ENCODE measurements at places on chromosomes 16 and 17.

DNA sequence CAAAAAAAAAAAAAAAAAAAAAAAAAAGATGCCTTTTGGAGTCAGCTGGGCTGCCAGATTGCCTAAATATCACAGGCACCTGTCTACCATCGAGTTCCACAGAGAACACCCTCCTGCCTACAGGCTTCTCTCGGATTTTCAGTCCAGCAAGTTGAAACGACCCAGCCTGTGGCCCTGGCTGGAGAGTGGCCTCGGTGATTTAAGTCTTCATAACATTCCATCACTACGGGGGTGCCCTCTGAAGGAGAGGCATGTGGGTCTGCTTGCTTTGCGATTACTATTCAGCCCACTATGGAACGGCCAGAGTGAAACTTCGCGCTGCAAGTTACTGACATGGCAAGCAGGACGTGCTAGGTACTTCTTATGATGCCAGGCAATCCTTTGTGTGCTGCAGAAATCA, 42.8 kb downstream of the MARCHF10 start:
- peak; percentile 39 for DNase-seq

- no peak for DNase-seq
These were observed 26.3 kb upstream of the CAPNS2 start for GRCh38 chr16:55540221-55540620.

DNA sequence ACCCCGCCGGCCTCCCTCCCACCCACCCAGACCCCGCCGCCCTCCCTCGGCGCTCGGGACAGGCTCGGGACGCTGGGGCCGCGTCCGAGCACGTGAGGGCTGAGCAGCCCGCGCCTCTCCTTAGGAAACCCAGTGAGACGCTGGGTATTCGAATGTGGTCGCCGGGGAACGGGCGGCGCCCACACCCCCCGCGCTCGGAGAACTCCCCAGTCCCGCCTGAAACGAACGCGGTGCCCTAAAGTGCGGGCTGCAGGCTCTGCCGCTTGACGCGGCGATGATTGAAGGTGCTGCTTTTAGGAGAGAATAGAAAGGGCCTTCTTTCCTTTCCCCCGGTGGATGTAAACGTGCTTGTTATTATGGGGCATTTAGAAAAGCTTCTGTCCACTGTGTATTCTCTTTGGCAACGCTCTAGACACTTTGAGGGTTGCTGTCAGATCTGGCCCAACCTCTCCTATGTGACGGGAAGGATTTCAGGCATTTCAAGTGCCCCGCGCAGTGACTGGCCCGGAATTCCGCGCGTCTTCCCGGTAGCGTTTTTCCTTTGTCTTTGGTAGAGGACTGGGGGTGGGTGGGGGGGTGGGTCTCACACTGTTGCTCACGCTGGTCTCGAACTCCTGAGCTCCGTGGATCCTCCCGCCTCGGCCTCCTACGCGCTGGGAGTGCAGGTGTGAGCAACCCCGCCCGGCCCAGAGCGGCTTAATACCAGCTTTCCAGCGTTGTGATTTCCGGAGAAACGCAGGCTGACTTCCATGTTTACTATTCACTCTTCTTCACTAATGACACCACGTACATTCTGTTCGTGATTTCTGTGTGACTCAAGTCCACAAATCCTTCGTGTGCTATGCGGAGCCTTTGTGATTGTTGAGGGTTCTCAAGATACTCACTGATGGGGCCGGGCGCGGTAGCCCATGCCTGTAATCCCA, 21.8 kb upstream of the FOXK2 start:
- no peak for DNase-seq

DNA sequence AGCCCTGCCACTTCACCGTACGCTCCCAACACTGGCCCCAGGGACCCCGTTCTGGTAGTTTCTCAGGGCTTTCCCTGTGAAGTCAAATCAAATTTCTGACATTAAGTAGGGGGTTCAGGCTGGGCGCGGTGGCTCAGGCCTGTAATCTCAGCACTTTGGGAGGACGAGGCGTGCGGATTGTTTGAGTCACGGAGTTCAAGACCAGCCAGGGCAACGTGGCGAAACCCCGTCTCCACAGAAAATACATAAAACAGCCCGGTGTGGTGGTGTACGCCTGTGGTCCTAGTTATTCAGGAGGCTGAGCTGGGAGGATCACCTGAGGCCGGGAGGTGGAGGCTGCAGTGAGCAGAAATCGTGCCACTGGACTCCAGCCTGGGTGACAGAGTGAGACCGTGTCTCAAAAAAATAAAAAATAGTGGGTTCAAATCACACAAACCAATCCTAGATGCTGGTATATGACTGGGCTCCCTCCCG, 632 bp downstream of the CYBC1 start:
- no peak for DNase-seq

GRCh38 chr16:2516391-2517240, 2.9 kb downstream of the ATP6V0C start:
- no peak for DNase-seq

DNA sequence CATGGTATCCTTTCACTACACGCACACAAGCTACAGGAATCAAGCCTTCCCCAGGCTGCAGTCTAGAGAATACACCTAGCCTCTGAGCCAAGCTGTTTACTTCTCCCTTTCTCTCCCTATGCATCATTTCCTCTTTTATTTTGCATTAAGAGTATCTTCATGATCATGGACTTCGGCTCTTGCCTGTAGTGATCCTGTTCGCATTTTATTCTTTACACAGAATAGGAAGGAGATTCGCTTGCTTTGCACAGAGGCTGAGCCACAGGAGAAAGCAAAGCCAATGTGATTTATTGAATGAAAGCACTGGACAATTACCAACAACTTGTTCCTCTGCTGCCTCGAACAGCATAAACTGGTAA, 172.7 kb downstream of the ANKFN1 start:
- DNase-seq: no peak

DNA sequence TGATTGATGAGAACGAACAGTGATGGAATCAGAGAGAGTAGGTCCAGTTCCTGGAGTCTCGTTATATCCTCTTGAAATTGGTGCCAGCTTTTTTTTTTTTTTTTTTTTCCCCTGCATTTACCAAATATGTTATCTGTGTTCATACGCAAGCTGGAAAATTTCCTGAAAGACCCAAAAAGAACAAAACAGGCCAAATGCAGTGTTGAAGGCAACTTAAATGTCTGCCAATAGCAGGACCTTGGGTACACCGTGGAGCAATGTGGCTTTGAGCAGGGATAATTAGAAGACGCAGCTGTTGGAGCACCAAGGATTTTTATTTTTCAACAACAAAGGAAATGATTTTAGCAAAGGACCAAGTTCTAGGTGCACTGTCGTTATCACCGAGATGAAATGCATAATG, 105.0 kb downstream of the ABCC6 start:
- no peak for DNase-seq

DNA sequence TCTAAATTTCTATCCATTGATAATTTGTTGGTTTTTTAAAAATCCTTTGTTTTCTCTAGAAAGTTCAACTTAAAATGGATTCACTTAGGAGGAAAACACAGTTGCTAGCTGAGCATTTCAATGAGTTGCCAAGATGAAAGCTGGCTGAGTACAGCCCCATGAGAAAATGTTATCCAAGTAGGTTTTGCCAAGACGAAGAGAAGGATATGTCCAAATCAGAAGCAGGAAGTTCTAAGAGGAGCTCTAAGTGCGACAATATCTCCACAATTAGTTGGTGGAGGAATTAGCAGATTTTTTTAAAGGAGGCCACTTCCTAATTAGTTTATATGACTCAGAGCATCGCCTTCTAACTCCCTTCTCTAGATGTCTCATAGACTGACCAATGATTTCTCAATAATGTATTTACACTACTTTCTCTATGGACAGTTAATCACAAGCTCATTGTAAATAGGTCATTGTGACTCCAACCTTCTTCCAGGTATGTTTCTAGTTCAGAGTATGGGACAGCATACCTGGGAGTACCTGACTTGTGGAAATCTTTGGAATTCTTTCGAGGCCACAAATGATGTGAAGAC, 873.3 kb upstream of the SOX9 start:
- DNase-seq: no peak

Measured in H9 (cell line).